ENCODE measurements at places on chromosomes 3 and 15.

- DNase-seq, result no peak
These were observed 87.7 kb downstream of the ETFA start for GRCh38 chr15:76223521-76223920.

DNA sequence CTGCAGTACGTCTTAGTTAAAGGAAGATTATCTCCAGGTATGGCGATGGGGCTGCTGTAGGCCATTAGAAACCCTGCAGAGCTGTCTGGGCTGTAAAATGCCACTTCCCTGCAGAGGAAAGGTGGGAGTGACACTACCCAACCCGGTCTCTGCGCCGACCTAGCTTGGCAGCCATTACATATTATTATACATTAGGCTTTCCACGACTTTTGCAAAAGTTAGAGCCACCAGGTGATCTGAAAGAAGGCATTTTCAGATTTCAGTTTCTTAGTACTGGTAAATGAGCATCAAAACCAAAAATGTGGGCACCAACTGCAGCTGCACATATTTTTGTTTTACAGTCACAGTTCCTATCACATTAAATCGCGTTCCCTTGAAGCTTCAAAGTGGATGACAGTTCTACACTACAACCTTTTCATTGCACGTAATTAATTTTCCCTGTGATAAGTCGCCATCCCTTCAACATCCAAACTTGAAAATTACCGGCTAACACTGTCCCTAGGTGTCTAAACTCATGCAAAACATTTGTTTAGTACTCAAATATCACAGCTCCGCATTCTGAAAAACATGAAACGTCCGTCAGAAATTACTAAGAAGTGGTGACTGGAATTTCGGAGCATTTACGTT is 81.4 kb upstream of the CHD2 start:
- no peak for DNase-seq

- no peak for DNase-seq
These were observed 22.9 kb upstream of the NEDD4 start for GRCh38 chr15:56016281-56016680.

DNA sequence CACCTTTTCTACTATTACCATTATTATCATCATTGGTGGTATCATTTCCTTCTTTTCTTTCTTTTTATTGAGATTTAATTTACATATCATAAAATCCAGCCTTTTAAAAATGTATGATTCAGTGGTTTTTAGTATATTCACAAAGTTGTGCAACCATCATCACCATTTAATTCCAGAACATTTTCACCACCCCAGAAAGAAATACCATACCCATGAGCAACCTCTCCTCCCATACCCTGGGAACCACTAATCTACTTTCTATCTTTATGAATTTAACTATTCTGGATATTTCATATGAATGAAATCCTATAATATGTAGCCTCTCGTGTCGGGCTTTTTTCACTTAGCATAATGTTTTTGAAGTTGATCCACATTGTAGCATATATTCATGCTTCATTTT is 29.1 kb downstream of the AAGAB start:
- no peak for DNase-seq

GRCh38 chr3:196621611-196622010 is 17.9 kb upstream of the NRROS start:
- DNase-seq, result no peak

- DNase-seq, result no peak
These were observed 1.1 kb downstream of the FAM131A start for GRCh38 chr3:184338511-184338945.

DNA sequence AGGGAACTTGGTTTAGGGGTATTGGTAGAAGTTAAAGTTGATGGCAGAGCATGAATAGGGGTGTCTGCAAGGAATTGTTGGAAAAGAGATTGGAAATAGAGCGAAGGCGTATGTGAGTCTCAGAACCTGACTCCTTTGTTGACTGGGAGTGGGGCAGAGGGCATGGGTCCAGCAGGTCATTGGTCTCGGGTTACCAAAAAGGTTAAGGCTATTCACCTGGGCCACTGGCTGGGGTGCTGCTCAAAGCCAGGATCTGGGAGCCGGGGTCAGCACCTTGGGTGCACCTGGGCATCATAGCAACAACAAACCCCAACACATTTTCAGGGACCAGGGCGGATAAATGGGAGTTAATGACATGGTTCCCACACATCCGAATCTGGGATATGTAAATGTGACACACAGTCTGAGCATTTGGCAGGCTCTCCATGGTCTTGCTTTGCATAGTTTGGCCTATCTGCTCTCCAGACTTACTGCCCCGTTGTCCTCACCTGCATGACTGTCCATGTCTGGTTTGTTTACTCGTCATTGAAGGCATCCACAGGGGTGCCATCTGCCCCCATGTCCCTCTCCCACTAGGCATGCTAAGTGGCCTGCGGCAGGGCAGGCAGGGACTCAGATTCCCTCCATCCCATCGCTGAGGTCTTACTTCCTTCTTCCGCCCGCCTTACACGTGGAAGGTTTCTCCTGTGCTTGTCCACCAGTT is 10.1 kb downstream of the KLF13 start:
- no peak for DNase-seq

DNA sequence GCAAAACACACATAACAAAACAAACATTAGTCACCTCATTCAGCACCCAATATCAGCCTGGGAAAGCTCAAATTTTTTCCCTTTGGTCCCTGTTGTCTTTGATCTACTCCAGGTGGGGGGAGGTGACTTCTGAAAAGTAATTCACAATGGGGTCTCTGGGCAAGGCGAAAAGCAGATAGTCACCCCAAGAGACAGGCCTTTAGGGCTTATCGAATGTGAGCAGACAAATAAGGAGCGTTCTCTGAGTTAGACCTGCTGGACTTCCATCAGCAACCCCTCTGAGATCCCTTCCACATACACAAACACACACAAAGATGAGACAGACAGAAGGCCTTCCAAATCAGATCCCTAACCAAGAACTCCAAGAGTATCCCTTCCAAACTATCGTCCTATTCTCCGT is 171.0 kb upstream of the SMAD3 start:
- DNase-seq, result no peak

- no peak for DNase-seq
These were observed 16.5 kb downstream of the SLC12A1 start for GRCh38 chr15:48222627-48223026.

- DNase-seq, result no peak
These were observed 67.7 kb upstream of the NSMCE3 start for GRCh38 chr15:29337156-29337959.
